ENCODE measurements at places on chromosomes 4 and X. TPM values are rescaled to one million over a fixed set of nuclear protein-coding genes. Genes with fewer than 3 reads are reported as not detected.
A peak's percentile ranks its signal among the peaks of the same experiment; 100 is the strongest.

DNA sequence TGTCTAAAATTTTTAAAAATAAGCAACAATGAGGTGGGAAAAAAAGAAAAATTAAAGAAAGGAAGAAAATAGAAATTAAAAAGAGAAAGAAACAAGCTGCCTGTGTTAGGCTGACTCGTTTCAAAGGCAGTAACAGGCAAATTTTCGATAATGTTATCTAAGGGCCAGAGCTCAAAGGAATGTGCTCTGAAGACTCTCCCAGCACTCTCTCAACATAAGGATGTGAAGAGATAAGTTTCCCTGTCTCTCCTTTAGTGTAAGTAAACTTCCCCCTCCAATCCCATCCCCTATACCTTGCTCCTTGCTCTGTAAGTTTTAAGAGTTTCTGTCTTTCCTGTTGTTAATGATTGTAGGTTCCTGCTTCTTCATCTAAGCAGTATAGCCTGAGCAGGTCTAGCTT lies 172.8 kb downstream of the TEX13C start:
- H3K27me3 ChIP-seq = no peaks in the 10 kb centered on the region
- no peak overlapping the region for H3K27ac ChIP-seq
- no peak overlapping the region for H3K4me3 ChIP-seq
- DNase-seq = no peak
- no peaks in the 10 kb centered on the region for H3K36me3 ChIP-seq

GRCh38 chr4:8383451-8384160 lies 56.9 kb downstream of the ACOX3 start:
- peaks cover 27% of the 10 kb centered on the region for H3K36me3 ChIP-seq
- peak overlapping the region; percentile 33 for H3K27ac ChIP-seq
- H3K4me1 ChIP-seq = peaks cover 22% of the 10 kb centered on the region
- H3K27me3 ChIP-seq = no peaks in the 10 kb centered on the region

Gene INTU
- total RNA-seq = 2.6 TPM

Gene SFRP2
- 0.59 TPM for total RNA-seq

Gene DUX4
- not detected for total RNA-seq

Gene BST1
- total RNA-seq = 0.39 TPM

Gene GIMD1
- total RNA-seq = not detected

Gene NEK1
- total RNA-seq = 2.6 TPM
